Jurkat, Clone E6-1 (cell line): ENCODE measurements at places on chromosomes 7 and 10.

- peak; percentile 98 for DNase-seq
Measured at GRCh38 chr7:138903186-138903820, 77.9 kb downstream of the KIAA1549 start.

DNA sequence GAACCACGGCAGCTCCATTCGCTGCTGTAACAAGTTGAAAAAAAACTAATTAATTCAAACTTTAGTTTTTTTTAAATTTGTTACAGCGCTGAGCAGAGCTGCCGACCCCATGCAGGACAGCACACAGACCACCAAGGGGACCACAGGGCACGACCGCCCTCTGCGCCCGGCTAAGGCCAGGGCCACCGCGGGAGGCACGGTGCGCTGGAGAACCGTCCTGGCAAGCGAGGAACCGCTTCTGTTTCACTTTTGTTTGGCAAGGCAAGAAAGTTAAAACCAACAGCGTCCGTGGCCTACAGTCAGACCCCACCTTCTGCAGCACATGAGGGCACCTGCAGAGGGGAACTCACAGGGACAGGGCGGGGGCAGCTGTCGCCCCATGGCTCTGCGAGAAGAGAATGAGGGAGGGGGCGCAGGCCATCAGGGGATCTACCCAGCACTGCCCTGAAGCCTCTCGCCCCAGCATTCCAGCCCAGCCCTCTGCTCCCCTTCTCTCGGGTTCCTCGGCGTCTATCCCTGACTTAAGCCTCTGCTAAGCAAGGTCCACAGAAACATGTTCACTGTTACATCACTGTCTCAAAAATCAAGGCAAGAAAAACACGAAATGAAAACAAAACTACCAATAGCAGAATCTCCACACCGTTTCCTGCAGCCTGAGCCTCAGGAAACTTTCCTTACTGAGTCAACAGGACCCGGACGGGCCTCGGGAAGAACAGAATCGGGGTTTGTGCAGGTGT lies 204.4 kb downstream of the DIP2C start:
- DNase-seq = no peak

GRCh38 chr10:90418869-90419652 lies 438.8 kb downstream of the HTR7 start:
- DNase-seq = no peak

DNA sequence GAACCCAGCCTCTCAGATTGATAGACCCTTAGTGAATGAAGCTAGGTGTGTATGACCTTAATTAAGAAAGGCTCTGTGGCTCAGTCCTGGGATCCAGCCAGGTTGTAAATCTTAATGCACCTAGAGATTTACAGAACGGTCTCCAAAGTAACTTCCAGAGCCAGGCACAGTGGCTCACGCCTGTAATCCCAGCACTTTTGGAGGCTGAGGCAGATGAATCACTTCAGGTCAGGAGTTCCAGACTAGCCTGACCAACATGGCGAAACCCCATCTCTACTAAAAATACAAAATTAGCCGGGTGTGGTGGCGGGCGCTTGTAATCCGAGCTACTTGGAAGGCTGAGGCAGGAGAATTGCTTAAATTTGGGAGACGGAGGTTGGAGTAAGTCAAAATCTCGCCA lies 24.3 kb downstream of the CALHM2 start:
- no peak for DNase-seq

DNA sequence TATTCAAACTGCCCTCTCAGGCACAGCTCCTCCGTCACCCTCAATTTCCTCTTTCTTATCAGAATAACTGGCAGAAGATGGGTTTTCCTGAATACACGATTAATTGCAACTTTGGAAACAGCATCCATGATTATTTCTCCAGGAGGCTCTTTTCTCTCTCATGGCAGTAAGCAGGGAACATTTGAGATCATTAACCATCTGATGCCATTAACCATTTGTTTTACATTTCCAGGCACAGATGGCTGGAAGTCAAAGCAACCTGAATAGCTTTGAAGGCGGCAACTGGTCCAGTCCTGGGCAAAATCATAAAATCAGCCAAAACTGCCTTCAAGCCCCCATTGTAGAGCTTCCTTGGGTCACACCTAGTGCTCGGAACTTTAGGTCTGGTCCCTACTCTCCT lies 289.5 kb upstream of the AOAH start:
- no peak for DNase-seq

DNA sequence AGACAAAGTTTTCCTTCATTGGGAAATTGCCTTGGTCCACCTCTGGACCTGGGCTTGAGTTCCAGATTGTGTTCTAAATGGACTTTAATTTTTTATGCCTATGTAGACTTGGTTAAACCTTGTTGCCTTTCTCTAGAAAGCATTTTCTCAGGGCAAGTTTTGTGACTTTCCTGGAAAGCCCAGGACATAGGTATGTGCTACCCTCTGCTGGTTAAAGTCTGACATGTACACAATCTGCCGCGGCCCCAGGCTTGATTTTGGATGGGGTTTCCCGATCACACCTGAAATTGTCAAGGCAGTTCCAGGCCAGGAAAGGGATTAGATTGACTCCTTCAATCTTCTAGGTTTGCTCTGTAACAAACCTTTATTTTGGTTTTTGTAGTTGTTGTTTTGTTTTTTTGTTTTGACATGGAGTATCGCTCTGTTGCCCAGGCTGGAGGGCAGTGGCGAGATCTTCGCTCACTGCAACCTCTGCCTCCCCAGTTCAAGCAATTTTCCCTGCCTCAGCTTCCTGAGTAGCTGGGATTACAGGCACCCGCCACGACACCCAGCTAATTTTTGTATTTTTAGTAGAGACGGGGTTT lies 14.1 kb upstream of the AKR1B10 start:
- DNase-seq = peak; percentile 12

- no peak for DNase-seq
Measured at GRCh38 chr10:3000048-3000447, 67.3 kb upstream of the PFKP start.

DNA sequence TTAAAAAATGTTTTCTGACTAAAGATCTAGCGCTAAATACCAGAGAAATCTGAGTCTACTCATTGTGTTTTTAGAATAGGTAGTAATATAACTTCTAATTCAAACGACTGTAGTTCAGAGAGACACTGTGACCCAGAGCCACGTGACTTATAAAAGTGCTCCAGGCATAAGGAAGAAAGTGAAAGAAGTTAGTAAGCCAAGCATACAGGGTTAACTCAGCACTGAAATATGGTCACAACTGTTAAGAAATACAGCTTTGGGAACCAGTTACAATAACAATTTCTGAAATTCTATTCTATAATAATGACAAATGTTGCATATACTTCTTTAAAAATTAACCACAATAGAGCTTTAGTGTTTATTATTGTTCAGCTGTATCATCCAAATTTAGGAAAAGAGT lies 119.1 kb downstream of the TFEC start:
- no peak for DNase-seq

DNA sequence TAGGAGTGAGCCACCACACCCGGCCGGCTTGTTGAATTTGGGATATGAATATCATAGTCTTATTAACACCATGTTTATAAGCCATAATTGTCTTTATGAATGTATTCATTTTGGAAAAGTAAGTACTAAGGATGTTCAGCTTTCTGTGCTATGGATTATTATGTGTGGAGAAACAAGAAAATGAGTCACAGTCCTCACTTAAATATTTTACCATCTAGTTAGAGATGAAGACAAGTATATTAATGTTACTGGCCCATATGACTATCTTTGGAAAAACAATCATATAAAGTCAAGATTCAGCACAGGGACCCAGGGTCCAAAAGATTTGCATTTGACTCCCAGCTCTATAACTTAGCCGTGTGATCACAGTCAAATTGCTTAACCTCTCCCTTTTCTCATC lies 9.8 kb upstream of the TOMM7 start:
- no peak for DNase-seq

DNA sequence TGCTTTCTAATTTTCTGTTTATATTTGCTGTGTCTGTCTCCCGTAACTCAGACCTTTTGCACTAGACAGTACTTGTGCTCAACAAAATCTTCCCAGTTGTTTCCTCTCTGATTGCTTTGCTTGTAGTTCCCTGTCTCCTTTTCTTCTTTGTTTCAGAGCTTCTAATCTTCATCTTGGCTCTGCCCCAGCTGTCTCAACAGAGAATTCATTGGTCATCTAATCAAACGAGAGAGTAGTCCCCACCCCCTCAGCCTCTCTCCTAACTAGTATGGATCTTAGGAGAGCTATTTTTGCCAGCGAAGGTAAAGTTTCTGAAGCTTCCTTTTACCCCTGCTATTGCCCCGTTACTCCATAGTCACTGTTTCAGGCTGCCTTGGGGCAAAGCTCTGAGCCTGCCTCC lies 32.8 kb downstream of the SLC26A4 start:
- DNase-seq = no peak

DNA sequence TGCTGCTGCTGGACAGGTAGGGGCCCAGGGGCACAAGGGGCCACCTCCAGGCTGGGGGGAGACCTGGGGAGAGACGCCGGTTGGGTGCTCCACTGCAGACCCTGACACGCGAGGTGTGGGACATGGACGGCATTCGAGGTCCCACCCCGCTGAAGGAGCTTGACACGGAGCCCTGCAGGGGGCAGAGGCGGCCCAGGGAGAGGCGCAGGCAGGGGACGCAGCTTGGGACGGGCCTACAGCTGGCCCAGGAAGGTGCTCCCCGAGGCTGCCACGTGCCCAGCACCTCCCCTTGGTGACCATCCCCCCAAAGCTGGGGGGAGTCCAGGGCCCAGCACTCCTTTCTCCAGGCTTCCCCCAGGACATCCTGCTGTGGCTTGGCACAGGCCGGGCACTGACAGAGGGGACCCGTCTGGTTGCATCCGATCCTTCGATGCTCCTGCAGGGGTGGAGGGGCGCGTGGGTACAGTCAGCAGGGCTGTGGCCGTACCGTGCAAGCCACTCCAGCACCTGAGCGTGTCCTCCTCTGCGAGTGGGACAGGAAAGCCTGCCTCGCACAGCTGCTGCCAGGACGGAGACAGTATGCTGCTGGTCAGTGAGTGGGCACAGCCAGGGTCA lies 174.4 kb downstream of the ELFN1 start:
- DNase-seq = no peak

- DNase-seq = no peak
Measured at GRCh38 chr7:79936281-79936983, 198.2 kb upstream of the GNAI1 start.

- DNase-seq = peak; percentile 93
Measured at GRCh38 chr10:25015828-25016375, at the start of gene ENKUR. Gene ENKUR (minus strand): TSS chr10:25016158. CDS start chr10:25015936, 222 bp downstream.

GRCh38 chr7:24172856-24173255 lies 111.1 kb upstream of the NPY start:
- DNase-seq = no peak

DNA sequence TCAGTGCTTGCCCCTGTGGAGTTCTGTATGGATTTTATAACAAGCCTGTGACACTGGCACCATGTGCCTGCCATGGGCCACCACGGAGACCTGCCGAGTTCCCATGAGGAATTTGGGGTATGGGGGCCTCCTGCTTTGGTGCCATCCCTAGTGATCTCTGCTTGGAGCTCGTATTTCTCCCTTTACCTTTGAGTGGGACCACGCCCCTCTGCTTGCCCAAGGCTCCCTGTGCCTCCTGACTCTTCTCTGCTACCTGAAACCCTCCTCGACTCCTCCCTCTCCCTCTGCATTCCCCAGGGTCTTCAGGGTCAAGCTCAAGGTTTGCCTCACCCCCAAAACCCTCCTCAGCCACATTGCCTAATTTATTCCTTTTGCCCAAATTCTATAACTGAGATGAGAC lies 225.0 kb downstream of the BUB3 start:
- DNase-seq = no peak

GRCh38 chr7:80873140-80873539 lies 45.7 kb downstream of the SEMA3C start:
- no peak for DNase-seq

- DNase-seq = no peak
Measured at GRCh38 chr10:6841761-6842160, 261.7 kb upstream of the PRKCQ start.

GRCh38 chr10:13765641-13766341 lies 179.0 kb downstream of the PRPF18 start:
- no peak for DNase-seq

DNA sequence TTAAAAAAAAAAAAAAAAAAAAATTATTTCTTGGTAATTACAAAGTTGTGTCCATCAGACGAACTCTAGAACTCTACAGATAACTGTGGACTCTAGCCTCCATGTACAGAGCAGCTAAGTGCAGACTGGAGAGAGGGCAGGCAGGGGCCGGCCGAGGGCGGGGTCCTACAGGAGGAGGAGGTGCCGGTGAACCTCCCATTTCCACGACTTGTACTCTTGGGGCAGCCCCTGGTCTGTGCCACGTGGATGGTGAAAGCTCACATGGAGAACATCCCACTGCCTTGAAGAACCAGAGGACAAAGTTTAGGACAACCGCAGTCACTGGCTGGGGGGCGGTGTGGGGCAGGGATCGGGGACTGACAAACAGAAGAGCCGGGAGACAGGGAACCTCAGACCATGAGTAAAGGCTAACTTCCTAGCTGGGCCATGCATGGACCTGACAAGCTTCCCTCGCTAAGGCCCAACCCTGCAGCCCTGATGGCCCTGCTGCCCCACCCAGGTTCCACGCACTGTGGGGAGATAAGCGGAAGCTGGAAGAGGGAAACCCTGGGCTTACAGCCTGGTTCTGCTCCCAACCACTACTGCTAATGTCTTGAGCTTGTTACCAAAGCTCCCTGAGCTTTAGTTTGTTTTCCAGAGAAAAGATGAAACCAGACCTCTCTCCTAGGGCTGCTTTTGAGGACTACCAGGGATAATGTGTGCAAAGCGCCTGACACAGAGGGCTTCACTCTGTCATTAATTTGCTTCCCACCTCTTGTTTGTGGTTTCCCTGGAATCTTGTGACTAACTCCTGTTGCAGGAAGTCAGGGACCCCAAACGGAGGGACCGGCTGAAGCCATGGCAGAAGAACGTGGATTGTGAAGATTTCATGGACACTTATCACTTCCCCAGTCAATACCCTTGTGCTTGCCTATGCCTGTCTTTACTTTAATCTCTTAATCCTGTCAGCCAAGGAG lies 16.1 kb upstream of the SEC61G start:
- DNase-seq = no peak

DNA sequence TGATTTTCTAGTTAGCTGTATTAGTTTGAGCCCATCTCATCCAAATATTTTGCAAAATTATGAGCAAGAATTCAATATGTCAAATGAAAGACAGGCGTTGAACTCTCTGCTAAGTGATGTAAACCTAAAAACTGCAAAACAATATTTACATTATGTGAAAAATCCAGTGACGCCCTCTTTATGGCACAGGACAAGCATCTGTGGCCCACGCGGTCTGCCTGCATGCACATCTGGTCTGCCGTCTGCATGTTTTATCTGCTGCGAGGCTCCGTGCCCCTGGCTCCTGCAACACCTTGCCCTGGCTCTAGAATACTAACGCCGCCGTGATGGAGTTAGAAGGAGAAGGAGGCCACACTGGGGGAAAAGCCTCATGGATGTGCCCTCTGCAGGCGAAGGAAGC lies 142.0 kb downstream of the SVIL start:
- no peak for DNase-seq

GRCh38 chr7:88919478-88920131 lies 124.1 kb upstream of the TEX47 start:
- DNase-seq = no peak

DNA sequence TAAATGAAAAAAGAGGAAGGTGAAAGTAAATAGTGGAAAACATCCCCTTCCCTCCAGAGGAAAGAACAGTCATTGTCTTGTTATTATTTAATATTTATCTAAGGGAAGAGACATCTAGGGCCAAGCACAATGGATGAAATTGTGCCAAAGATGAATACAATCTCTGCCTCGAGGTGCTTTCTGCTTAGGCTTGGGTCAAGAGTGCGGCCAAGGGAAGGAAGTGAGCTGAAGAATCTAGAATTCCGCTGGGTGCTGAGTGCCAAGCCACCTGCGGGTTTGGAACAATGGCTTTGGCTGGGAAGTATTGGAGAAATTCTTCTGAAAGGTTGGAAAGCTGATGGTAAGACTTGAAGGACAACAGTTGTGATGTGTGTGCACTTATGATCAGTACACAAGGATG lies 531.3 kb upstream of the FZD8 start:
- no peak for DNase-seq
